Keratinocyte (primary cell): ENCODE measurements at places on chromosomes 3 and 15. TPM values are rescaled to one million over a fixed set of nuclear protein-coding genes. Genes with fewer than 3 reads are reported as not detected.

TGM4 gene
- polyA plus RNA-seq = 1.3 to 2.2 TPM (median 1.3 TPM) in 3 replicates

GRCh38 chr3:126353694-126354321, 3.4 kb downstream of the KLF15 start:
- peaks cover 11% of the 10 kb centered on the region for H3K4me1 ChIP-seq
- H3K4me3 ChIP-seq = no peak overlapping the region

DNA sequence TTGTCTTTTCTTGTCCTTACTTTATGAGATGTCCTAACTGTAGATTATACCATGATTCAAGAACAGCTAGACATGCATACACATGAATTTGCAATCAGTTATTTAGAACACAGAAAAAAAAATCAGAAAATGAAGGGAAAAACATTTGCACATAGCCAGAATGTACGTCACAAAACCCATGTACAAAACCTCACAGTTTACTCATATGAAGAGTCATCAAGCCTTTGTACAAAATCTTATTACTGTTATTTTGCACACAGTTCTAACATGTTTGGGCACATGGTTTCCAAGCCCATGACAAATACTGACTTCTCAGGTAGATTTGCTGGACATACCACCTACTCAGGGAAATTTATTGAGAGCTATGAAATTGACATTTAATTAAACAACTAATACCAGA, 48.2 kb downstream of the MAP3K13 start:
- peaks cover 5% of the 10 kb centered on the region for H3K4me1 ChIP-seq

- H3K27ac ChIP-seq = no peak overlapping the region
- no peak overlapping the region for H3K4me3 ChIP-seq
- no peaks in the 10 kb centered on the region for H3K27me3 ChIP-seq
- DNase-seq = no peak
- H3K36me3 ChIP-seq = no peaks in the 10 kb centered on the region
These were observed 50.6 kb upstream of the TBC1D23 start for GRCh38 chr3:100209948-100210771.

DNA sequence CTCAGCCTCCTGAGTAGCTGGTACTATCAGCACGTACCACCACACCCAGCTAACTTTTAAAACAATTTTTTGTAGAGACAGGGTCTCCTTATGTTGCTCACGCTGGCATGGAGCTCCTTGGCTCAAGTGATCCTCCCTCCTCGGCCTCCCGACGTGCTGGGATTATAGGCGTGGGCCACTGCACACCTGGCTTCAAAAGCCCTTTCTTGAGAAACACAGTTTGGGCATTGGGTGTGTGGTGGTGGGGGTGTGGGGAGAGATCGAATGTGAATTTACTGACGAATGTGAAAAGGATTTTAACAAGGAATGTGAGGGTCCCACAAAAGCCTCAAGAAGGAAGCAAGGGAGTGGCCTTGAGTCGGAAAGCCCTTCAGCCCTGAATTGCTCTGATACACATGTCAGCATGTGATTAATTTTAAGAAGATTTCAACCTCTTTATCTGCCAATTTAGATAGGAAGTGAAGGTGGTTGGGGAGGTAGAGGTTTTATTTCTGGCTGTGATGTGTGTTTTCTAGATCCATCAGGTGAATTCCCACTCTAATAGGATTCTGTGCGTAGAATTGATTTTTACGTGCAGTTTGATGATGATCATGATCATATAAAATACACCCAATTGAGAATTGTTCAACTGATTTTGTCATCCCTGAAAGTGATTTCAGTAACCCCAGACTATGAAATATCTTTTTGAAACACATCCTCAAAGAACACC, 1.1 kb downstream of the CCR4 start:
- H3K36me3 ChIP-seq = no peaks in the 10 kb centered on the region
- H3K4me3 ChIP-seq = no peak overlapping the region
- no peak overlapping the region for H3K27ac ChIP-seq
- no peak for DNase-seq
- H3K27me3 ChIP-seq = no peaks in the 10 kb centered on the region
- H3K4me1 ChIP-seq = peaks cover 6% of the 10 kb centered on the region
